RWPE2 (cell line): ENCODE measurements at places on chromosomes 1 and 21.

GRCh38 chr1:186745531-186746146 is 65.4 kb upstream of the PTGS2 start:
- no peak for DNase-seq

DNA sequence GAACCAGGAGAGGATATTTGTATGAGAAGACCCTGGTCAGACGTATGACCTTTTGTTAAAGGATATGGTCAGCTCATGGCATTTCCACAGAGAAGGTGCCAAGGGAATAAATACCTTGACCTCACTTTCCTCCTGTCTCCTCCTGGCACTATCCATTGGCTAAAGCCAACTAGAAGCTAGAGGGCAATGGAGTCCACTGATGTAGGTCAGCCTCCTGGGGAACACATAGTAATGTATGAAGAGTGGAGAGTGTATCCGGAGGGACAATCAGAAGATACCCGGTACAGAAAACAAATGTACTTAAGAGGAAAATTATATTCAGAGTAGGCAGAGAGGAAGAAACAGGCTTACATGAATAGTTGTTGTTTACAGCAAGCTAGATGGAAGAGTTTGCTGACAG is 698 bp upstream of the NTMT2 start:
- no peak for DNase-seq

DNA sequence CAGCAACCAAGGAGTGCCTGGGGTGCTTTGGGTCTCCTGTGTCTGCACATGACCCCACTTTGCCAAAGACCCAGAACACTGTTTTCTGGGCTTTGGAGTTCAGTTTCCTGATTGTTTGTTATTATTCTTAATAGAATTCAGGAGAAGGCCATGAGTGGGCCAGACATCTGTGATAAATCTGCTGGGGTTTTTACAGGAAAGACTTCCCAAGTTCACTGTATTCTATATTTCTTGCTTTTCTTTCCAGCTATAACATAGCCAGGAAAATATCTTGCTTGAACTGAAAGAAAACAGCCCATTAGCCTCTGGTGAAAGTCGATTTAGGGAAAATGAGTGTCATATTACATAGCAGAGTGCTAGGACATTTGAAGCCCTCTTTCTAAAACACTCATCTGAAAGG is 345.1 kb upstream of the USP24 start:
- DNase-seq: no peak

DNA sequence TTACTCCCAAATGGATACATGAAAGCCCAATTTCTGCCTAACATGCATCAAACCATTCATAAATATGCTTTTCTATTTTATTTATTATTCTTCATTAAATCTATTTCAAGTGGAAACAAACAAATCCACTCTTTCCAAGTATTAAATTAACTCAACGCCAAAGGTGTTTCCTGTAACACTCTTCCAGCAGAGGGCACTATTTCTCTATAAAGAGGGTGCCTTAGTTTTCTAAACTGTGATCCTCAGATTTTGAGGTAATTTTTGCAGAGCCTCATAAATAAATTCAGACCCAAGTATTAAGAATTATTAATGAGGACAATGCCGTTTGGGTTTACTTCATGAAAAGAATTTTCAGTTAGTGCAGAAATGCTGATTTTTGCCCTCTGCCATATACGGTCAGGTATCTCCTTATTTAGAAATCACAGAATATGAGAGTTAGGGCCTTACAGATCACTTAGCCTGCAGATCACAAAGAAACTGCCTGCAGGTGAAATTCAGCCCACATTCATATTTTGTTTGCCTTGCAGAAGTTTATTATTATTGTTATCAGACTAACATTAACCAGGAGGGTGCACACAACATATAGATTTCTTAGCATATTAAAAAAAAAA is 40.1 kb upstream of the MYSM1 start:
- no peak for DNase-seq

DNA sequence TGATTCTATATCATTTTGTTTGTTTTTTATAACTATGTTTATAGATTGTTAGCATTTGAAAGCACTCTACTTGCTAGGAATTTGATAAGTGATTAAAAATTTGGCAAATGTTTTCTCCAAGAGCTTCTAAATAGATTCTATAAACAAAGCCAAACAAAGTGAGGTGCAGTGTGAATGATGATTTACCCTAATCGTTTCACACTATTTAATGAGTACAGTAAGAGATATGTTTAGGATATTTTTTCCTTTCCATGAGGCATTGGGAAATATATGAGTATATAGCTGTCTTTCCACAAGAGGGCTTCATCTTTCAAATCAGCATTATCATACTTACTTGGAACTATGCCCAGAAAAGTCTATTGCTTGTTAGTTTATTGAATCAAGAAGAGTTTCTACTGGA is 277.0 kb upstream of the BRINP3 start:
- DNase-seq: no peak

GRCh38 chr1:196608390-196609369 is at the start of gene KCNT2:
Gene KCNT2 (minus strand): TSS chr1:196608440. CDS start chr1:196608309, 131 bp downstream.
- no peak for DNase-seq
